ENCODE measurements at places on chromosomes 4 and X.

GRCh38 chr4:107292979-107293378 lies 256.9 kb upstream of the DKK2 start:
- no peak for DNase-seq

DNA sequence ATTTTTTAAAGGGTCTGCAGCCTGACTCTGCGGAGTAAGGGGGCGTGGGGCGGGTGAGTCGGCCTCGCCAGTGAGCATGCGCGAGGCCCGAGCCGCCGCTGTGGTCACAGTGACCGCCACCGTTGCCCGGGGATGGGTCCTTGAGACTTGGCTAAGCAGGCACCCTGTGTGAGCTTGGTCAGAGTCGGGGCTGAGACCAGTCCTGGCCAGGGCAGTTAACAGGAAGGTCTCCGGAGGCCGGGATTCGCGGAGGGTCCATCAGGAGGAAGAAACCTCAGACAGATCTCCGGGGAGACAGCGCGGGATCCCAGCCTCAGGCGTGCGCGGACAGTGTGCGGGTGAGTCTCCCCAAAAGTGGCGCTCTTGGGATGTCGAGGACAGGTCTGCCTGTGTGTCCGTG lies 1384.4 kb upstream of the PCDH10 start:
- no peak for DNase-seq

GRCh38 chr4:19164334-19164733 lies 1087.4 kb upstream of the SLIT2 start:
- peak; percentile 3 for DNase-seq

- no peak for DNase-seq
These were observed 118.4 kb upstream of the TLL1 start for GRCh38 chr4:165754664-165755063.

DNA sequence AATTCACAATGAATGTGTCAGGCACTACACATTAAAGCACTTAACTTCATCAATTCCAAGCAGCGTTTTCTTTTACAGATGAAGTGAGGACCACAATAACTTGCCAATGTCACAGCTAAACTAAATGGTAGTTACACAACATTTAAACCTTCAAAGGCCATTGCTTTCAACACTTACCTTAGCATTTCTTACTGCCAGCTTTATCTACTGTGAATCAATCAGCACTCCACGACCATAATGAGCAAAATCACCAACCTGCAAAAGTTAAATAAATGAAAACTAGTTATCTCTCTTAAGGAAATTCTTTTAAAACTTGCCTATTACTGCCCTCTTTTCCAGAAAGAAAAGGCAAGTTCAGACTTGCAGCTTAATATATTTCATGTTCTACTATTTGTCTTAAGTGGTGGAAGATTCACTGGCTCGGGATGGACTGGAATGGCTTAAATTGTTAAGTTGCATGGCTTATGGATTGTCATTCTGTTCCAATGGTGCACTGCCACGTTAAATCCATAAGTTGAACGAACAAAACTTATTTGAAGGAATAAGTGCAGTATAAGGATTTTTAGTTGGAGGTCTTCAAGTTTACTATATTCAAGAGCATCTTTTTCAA lies 8.3 kb downstream of the RBMX start:
- no peak for DNase-seq

DNA sequence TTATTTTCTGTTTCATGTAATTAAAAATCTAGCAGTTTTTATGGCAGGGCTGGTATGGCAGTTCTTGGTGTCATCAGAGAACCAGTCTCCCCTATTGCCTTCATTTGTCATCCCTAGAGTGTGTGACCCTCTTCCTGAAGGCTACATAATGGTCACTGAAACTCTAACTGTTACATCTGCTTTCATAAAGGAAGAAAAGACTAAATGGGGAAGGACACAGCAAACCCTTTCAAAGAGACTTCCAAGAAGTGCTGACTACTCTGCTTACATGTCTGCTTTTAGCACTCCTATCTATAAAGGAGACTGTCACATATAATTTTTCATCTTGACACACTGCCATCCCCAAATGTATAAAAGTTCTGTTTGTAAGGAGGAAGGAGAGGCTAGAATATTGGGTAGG lies 105.9 kb upstream of the DIAPH2 start:
- DNase-seq: no peak
